ENCODE measurements at places on chromosomes 11 and 22. TPM values are rescaled to one million over a fixed set of nuclear protein-coding genes. Genes with fewer than 3 reads are reported as not detected.

MS4A6A gene
- total RNA-seq, result not detected

SMC1B gene
- not detected for total RNA-seq

- no peaks in the 10 kb centered on the region for H3K4me1 ChIP-seq
- no peak overlapping the region for H3K27ac ChIP-seq
- peaks cover 42% of the 10 kb centered on the region for H3K27me3 ChIP-seq
Measured at GRCh38 chr11:64489831-64490441, 101.1 kb upstream of the SLC22A12 start.

GRCh38 chr22:38864361-38865191, 7.4 kb downstream of the CBX6 start:
- no peak overlapping the region for H3K27ac ChIP-seq
- no peak overlapping the region for H3K4me3 ChIP-seq
- H3K36me3 ChIP-seq, result peaks cover 24% of the 10 kb centered on the region
- DNase-seq, result no peak
- no peaks in the 10 kb centered on the region for H3K27me3 ChIP-seq

DNA sequence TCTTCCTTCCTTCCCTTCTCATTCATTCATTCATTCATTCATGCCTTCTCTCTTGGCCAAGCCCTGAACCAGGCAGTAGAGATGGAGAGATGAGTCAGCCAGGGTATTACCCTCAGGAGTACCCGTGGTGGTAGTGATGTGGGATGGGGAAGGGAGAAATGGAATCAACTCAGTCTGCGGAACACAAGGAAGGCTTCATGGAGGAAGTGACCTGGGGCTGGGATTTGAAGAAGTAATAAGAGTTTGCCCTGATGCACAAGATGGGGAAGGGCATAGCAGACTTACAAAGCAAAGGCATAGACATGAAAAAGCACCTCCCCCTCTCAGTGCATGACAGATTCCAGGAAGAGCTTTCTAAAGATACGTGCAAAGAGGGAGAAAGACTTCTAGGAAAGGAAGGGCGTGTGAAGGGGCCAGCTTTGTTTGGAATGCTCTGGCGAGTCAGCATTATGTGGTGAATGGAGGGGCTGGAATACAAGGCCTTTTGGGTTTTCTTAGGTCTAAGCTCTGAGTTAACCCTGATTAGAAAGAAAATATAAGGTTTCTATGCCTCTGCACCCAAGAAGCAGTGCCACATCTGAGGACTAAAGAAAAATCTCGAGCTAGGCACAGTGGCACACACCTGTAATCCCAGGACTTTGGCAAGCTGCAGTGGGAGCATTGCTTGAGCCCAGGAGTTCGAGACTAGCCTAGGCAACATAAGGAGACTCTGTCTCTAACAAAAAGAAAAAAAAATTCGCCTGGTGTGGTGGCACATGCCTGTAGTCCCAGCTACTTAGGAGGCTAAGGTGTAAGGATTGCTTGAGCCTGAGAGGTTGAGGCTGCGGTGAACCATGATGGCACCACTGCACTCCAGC, 36.4 kb upstream of the ACER3 start:
- DNase-seq, result peak; percentile 54
- H3K27me3 ChIP-seq, result peaks cover 9% of the 10 kb centered on the region
- H3K27ac ChIP-seq, result no peak overlapping the region

GRCh38 chr11:6746626-6747025, 25.1 kb downstream of the OR2AG2 start:
- no peaks in the 10 kb centered on the region for H3K4me1 ChIP-seq
- no peak for DNase-seq
- no peak overlapping the region for H3K27ac ChIP-seq

- peak overlapping the region; percentile 26 for H3K27ac ChIP-seq
- H3K36me3 ChIP-seq, result no peaks in the 10 kb centered on the region
- H3K4me3 ChIP-seq, result no peak overlapping the region
- no peaks in the 10 kb centered on the region for H3K27me3 ChIP-seq
Measured at GRCh38 chr22:28911777-28912669, 28.7 kb downstream of the ZNRF3 start.

DNA sequence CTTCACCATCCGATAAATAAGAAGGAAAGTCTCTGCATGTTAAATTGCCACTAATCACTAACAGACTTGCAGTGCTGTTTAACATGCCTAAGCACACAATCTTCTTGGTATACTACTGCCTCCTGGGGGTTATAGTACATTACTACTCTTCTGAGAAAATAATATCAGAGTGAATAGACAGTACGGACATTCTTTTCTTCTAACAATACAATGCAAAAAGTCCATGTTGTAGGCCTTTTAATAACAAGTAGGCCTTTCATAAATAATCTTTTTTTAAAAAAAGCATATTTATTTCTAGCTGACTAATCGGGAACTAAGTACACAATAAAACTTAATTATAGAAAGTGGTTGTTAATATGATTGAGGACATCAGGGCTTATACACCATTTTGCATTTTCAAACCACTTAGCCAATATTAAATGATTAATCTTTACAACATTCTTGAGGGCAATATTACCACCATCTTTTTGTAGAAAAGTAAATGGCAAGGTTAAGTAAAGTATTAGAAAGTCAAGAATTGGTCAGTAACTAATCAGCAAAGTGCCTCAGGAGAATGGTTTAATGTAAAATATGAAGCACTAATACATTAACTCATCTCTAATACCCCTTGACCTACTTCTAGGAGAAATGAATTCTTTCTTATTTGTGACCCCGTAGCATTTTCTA, 84.7 kb downstream of the TTC28 start:
- H3K27ac ChIP-seq, result no peak overlapping the region
- H3K4me3 ChIP-seq, result no peak overlapping the region
- no peaks in the 10 kb centered on the region for H3K36me3 ChIP-seq

- no peaks in the 10 kb centered on the region for H3K36me3 ChIP-seq
- no peaks in the 10 kb centered on the region for H3K4me1 ChIP-seq
- H3K27me3 ChIP-seq, result no peaks in the 10 kb centered on the region
- H3K27ac ChIP-seq, result no peak overlapping the region
- H3K4me3 ChIP-seq, result no peak overlapping the region
Measured at GRCh38 chr11:7072401-7073028, 16.3 kb upstream of the RBMXL2 start.
